ENCODE measurements at places on chromosomes 7 and 10. TPM values are rescaled to one million over a fixed set of nuclear protein-coding genes. Genes with fewer than 3 reads are reported as not detected.

DNA sequence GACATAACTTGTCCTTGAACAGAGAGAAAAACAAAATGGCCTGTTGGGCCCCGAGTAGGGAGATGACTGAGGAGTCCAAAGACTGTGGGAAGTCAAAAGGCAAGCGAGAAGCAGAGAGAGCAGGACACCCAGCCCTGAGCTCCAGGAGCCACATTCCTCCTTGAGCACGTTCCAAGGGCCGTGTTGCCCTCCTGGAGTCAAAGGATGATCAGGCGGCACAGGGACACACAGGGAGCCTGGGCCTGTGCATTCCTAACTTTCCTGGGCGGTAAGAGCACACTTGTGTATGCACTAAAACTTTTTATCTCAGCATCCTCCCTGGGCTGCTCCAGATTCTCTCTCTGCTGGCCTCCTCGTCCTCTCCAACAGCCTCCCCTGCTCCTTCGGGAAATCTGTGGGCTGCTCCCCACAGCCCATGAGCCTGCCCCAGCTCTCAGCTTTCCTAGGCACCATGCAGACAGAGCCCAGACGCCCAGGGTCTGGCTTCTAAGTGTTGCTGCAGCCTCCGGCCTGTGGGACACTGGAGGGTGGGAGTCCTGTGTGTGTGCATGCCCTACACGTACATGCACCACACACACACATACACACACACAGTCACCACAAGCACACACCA lies 281.8 kb downstream of the POU6F2 start:
- no peak for DNase-seq

- no peak for DNase-seq
These were observed 201.6 kb downstream of the TAX1BP1 start for GRCh38 chr7:27941522-27941921.

DNA sequence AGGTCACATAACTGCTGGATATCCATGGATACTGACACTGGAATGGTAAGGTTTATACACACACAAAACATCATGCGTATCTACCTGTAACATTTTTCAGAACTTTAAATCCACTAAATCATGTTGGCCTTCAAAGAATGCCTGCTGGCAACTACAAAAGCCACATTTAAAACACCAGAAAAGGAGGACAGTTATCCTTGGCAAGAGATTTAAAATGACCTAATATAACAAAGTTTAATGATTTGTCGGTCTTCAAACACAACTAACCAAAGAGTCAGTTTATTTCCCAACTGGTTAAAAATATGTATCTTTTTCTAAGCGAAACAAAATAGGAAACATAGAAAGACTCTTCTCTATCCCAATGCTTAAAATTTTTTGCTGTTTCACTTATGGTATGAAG lies 24.0 kb downstream of the WAPL start:
- no peak for DNase-seq

The POLR1F gene
- total RNA-seq, result 6.9 TPM

GRCh38 chr10:22252801-22253579 lies 35.2 kb upstream of the EBLN1 start:
- DNase-seq, result peak; percentile 36

DNA sequence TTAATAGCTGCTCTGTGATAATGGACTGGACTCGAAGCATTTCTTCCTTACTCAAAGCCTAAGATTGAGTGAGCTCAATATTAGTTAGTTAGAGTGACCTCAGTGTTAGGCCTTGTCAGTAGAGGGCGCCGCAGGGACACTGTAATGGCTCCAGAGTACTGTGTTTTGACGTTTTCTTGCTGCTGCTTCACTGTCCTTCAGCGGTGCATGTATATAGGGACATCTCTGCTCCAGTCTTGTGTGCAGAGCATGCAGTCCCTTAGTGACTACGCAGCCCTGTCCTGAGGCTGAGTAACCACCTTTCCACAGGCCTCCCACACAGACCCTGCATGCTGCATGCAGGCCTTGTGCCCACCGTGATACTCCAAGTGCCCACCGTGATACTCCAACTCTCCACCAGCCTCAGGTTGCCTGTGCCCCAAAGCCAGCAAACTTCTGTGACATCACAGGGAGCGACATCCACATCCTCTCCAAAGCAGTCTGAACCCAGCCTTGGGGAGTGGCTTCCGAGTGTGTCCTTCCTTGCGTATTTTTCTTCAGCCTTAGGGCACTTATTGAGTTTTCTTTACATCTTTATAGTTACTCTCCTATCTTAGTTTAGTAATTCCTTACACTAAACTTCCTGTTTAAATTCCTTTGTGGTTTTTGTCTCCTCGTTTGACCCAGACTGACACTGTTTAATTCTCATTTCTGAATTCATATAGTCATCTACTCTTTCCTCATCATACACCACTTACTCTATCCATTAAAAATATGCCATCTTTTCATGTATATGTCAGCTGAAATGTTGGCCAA lies 118.2 kb downstream of the JAZF1 start:
- peak; percentile 54 for DNase-seq

DNA sequence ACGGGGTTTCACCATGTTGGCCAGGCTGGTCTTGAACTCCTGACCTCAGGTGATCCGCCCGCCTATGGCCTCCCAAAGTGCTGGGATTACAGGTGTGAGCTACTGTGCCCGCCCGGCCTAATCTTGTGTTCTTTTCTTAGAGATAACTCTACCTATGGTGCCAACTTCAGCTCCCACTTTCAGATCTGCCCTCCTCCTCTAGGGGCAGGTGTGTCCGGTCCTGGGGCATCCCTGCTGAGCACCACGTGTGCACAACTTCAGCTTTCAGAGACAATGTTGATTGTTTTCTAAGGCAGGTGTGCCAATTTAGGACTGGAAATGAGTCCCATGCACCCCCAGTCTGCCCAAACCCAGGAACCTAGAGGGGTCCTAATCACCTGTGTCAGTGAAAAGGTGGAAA lies 18.5 kb upstream of the FXYD4 start:
- no peak for DNase-seq

The KNDC1 gene
- not detected for total RNA-seq

DNA sequence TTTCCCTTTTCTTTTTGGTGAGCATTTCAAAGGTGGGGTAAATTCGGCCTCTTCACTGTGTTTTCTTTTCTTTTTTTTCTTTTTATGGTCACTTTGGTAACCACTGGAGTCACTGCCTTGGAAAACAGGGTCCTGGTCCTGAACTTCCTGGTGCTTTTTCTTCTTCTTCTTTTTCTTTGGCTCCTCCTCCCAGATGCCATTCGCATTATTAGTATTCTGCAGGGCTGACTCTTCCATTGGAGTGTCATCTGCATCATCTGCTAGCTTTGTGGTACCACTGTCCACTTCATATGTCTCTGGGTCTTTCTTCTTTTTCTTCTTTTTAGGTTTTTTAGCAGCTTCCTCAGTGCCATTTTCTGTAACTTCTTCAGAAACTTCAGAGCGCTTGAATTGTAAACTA lies 10.5 kb downstream of the POLR1F start:
- DNase-seq, result no peak

The MOGAT3 gene
- not detected for total RNA-seq

The SPDYE2B gene
- total RNA-seq, result not detected

DNA sequence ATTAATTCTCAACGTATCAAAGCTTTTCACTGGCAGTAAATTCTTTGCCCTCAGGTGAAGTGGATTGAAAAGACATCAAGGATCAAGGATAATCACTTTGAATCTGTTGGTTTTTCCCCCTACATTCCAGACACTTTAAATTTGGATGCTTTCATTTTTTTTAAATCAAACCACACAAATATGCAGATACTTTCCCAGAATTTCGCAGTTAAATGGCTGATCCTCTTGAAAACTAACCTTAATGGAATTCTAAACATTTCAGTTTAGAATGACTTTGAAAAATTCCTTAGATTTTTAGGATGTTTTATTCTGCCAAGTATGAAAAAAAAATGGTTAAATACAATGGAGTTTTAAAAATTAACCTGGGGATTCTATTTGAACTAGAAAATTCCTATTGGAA lies 325.9 kb downstream of the GFRA1 start:
- DNase-seq, result no peak

The POLR2J gene
- 72.0 TPM for total RNA-seq

The TNKS2 gene
- 12.9 TPM for total RNA-seq

- DNase-seq, result peak; percentile 35
These were observed 1.3 kb upstream of the BMPER start for GRCh38 chr7:33903791-33904680.

DNA sequence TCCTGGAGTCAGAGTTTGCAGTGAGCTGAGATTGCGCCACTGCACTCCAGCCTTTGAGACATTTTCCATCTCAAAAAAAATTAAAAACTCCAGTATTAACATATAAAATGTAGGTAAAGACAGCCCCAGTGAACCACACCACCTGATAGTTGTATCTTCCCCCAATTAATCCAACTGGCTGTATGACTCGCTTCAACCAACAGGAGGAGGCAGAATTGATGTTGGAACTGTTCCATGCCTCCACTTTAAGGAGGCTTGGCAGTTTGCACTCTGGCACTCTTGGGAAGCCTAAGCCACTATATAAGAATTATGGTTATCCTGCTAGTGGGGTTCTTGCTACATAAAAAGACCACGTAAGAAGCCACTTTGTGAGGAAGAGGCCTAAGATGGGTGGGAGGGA lies 72.7 kb downstream of the STK17A start:
- no peak for DNase-seq

DNA sequence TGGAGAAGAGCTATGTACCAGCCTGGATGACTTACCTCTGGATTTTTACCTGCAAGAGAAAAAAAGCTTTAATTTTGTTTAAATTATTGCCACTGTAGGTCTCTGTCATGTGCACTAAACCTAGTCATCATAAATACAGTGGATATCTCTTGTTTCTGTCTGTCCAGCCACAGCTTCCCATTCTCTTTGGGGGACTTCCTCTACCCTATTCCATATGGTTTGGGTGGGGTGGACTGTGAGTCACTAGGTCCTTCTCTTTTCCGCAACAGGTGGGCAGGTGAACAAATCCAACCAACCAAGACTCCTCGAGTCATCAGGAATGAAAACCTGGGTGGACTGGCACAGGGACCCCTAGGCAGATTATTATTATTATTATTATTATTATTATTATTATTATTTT lies 87.3 kb upstream of the CYTH3 start:
- DNase-seq, result no peak

DNA sequence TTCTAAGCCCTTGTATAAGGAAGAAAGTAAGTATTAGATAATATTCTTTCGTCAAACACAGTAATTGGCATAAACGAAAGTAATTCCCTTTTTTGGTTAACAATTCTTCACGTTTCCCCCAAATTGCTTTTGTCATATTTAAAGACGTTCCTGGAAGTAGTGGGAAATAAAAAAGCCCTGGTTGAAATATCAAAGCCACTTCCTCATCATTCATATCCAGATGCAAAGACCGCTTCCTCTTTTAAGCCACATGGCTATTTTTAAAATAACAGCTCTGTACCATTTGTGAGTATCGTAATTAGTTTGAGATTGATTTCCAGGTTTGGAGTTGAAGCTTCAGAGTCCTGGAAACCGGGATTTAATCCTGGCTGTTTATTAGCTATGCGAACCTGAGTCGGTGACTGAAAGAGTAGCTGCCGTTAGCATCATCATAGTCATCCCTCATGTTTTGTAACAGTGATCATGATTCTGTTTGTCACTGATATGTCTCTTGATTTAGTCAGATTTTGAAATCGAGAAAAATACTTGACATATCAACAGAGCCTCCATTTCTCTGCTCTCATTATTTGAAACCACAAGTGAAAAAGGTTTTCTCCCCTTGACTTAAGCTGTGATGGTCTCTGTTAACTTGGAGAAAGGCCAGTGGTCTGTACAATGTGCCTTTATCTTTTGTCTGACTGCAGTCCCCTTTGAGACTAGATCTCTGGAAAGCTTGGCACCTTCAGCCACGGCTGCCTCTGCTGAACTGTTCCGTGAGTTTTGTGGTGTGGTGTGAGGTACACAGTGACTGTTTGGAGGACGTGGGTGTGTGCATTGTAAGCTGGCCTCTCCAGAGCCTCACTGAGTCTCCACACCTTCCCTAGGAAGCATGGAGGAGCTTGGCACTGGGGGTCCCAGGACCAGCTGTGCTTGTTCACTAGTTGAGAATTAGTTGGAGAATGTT lies 18.1 kb downstream of the OPTN start:
- no peak for DNase-seq

- no peak for DNase-seq
These were observed 10.6 kb upstream of the MAGI2 start for GRCh38 chr7:79464051-79464450.
